ENCODE measurements at places on chromosomes 3 and 15.

GRCh38 chr15:58410353-58410752, 21.4 kb upstream of the LIPC start:
- no peak for DNase-seq

- no peak for DNase-seq
Measured at GRCh38 chr3:25156626-25157025, 271.4 kb upstream of the RARB start.

GRCh38 chr15:64017591-64018163, 28.6 kb downstream of the DAPK2 start:
- no peak for DNase-seq

- no peak for DNase-seq
Measured at GRCh38 chr3:45841420-45841756, 531 bp downstream of the LZTFL1 start.

DNA sequence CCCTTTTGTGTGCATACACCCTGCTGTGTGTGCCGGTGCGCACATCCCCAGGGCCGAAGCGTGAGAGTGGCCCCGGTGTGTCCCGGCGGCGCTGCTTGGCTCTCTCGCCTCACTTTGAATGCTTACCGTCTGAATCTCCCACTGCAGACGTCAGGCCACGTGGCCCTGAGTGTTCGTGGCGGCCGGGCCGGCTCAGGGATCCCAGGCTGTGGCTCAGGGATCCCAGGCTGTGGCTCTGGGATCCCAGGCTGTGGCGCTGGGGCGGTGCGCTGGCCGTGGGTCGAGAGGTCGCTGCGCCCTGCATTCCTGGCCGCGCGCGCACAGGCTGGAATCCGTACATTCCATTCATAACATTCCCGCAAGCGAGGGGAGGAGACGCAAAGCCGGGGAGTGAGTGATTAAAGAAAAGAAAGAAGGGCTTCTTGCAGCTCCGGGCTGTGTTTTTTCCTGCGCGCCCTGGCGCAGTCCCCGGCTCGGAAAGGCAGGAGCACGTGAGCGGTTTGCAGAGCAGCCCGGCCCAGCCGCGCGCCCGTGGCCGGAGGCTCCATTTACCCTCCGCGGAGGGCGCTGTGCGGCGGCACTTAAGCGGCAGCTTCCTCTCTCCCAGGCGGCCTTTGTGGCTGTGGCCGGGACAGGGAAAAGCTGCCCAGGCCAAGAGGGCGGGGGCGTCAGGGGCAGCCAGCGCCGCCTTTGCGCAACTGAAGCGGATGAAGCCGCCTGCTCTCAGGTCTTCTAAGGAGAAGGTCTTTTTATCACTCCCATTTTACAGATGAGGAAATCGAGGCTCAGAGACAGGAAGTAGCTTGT, 87.0 kb upstream of the ALDH1L1 start:
- peak; percentile 75 for DNase-seq

GRCh38 chr3:99774467-99774866, 43.2 kb upstream of the CMSS1 start:
- DNase-seq, result no peak

DNA sequence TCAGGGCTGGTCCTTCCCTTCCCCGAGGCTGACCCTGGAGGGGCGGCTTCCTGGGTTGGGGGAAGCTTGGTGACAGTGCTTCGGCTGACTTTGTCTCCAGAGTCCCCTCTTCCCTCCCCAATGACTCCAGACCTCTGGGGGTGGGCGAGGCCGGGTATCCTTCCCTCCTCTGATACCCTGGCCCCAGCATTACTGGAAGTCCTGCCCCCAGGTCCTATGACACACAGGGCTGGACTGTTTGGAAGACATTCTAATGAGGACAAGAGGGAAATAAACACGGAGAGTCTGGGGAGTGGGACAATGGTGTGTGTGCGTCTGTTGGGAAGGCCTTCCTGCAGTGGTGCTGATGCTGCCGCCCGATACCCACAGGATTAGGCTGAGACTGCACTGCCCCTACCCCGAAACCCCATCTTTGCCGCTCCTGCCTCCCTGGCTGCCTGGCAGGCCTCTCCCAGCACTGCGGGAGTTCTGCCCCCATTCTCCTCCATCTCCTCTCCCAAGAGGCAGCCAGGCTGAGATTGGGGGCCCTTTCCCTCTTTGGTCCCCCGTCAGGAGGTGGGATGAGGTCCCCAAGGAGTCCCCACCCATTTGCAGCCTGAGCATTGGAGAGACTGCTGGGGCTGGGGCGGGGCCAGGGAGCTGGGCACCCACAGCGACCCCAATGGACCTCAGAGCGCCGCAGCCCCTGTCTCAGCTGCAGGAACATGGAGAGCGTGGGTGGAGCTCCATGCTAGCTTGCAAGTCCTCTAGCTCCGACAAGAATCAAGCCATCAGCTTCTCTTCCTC, 29.7 kb upstream of the FBLN2 start:
- no peak for DNase-seq

GRCh38 chr3:128559486-128560225, 66.7 kb upstream of the GATA2 start:
- no peak for DNase-seq

- DNase-seq, result no peak
Measured at GRCh38 chr15:97383516-97383915, 577.0 kb upstream of the ARRDC4 start.

DNA sequence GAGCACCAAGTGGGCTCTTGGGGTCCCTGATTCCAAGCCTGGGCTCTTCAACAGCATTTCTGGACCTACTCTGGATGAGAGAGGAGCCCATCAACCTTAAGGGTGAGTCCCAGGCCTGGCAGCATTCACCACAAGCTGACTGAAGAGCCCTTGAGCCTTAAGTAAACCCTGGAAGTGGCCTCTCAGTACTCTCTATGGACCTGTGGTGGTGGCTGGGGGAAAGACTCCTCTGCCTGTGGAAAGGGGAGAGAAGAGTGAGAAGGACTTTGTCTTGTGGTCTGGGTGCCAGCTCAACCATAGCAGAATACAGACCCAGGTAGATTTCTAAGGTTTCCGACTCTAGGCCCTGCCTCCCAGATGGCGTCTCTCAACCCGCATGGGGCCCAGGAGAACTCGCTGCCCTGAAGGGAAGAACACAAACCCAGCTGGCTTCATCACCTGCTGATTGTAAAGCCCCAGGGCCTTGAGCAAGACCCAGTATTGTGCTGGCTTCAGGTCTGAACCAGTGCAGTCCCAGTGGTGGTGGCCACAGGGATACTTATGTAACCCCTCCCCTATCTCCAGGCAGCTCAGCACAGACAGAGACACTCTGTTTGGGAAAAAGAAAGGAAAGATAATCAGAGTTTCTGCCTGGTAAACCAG, 71.4 kb downstream of the TFDP2 start:
- no peak for DNase-seq

DNA sequence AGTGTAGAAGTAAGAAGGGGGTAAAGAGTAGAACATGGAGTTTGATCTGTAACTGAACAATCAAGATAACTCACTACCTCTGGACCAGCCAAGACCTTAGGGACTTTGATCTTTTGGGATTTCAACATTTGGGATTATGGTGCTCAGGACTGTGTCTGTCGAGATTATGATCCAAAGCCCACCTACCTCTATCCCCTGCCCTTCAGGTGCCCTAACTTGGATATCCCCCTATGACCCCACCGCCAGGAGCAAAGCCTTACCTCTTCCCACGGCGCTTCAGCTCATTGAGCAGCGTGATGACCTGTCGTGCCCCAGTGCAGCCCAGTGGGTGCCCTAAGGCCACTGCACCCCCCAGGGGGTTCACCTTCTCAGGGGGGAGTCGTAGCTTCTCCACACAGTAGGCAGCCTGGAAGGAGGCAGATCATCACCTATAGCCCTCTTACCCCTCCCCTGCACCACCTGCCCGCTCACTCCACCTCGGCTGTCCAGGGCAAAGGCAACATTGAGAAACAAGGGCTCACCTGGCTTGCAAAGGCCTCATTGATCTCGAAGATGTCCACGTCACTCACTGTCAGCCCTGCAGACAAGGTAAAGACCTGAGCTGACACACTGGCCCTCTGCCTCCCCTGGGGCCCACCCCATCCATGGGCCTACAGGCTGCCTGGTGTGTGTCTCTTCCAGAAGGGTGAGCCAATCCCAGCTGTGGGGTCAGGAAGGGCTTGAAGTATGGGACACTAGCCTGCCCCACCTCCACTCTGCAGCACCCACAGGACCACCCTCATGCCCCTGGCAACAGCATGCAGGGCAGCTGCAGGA, 11.4 kb downstream of the ACAA1 start:
- DNase-seq, result no peak

GRCh38 chr3:133213937-133214336, 175.7 kb downstream of the TMEM108 start:
- no peak for DNase-seq

DNA sequence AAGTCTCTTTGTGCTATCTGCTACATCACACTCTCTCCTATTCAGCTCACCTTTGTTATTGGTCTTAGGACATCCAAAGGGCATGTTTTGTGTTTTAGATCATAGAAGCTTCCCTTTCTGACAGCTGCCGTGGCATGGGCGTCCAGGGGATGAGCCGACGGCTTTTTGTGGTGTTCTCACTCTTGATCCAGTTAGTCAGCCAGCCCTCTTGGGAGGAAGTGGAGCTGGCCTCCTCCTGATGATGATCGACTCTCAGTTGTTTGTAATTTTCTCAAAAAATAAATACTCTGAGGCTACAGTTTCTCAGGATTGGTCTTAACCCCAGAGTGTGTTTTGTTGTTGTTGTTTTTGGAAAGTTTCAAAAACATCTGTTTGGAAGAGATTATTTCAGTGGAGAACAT, 34.4 kb downstream of the BOC start:
- DNase-seq, result no peak

- DNase-seq, result no peak
Measured at GRCh38 chr15:63212050-63213004, 22.9 kb downstream of the RAB8B start.

GRCh38 chr3:24154013-24154695, 209.1 kb downstream of the NR1D2 start:
- no peak for DNase-seq

DNA sequence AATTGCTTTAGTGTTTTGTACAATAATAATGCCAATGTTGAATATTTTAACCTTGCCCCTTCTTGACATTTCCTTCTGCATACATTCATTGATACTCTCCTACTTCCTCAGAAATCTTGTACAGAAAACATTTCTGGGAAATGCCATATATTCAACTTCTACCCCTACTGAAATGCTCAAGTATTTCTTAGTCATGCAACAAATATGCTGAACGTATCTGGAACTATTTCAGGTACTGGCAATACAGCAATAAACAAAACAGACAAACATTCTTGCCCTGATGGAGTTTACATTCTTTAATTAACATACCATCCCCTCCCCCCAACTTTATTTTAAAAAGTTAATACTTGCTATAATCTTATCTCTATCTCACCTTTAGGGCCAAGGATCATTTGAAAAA, 147.2 kb downstream of the STAG1 start:
- no peak for DNase-seq

GRCh38 chr3:100158918-100159330, 44.6 kb upstream of the FILIP1L start:
- no peak for DNase-seq

- DNase-seq, result no peak
Measured at GRCh38 chr3:194792368-194792767, 106.7 kb downstream of the FAM43A start.

GRCh38 chr3:12986986-12987385, 86.2 kb downstream of the IQSEC1 start:
- DNase-seq, result no peak

DNA sequence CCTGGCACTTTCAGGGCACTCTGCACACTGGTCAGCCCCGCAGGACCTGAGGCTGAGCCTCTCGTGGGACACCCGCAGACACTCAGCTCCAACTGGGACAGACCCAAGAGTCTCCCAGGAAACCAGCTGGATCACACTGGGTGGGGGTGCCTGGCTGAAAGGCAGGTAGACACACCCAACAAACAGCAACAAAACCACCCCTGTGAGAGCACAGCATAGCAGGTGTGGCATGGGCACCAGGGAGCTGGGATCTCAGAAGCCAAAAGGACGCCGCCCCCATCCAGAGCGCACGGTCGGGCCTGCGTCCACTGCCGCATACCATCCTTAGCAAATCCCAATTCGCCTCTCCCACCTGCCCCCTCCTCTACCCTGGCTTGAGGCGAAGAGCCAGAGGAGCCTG, 154.2 kb upstream of the LINGO1 start:
- DNase-seq, result no peak

GRCh38 chr3:76203578-76203977, 418.2 kb upstream of the ZNF717 start:
- no peak for DNase-seq

DNA sequence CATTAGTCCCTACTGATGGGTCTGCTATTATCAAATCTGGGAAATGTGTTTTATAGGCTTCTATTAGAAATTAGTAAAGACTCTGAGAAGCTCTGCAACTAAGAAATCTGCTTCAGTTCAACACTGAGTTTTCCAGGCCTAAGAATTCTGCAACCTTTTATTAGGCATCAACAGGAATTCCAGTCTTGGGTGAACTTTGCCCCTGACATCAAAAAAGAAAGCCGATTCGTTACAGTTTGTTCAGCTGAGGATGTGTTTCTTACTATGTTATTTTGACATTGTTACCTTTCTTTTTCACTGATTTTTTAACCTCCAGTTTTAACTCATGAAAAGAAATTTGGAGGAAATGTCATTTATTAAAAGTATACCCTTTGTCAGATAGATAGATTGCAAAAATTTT, 131.5 kb upstream of the KCNH8 start:
- no peak for DNase-seq
